Naive thymus-derived CD8-positive, alpha-beta T cell (primary cell): ENCODE measurements at places on chromosomes 3 and 15.

GRCh38 chr3:151404316-151404715, 19.8 kb upstream of the P2RY12 start:
- H3K4me1 ChIP-seq = no peaks in the 10 kb centered on the region
- DNase-seq = no peak
- H3K36me3 ChIP-seq = no peaks in the 10 kb centered on the region
- no peaks in the 10 kb centered on the region for H3K27me3 ChIP-seq
- no peak overlapping the region for H3K27ac ChIP-seq
- H3K4me3 ChIP-seq = no peak overlapping the region

DNA sequence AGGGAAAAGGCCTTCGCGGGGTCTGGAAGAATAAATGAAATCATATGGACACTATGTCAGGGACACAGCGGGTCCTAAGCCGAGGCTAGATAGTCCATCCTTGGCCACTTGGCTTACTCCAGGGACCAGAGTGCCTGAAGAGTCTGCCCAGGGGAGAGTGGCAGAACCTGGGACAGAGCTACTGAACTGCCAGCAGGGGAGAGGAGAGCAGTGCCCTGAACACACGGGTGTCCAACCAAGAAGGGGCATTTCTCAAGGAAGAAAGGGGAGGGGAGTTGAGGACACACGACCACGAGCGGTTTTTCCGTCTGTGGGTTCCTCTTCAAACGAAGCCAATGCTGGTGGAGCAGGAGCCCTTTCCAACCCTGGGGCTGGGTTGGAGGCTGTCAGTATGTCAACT, 1.0 kb downstream of the ACAN start:
- H3K27ac ChIP-seq = no peak overlapping the region
- no peak for DNase-seq
- peaks cover 75% of the 10 kb centered on the region for H3K27me3 ChIP-seq
- peaks cover 4% of the 10 kb centered on the region for H3K4me1 ChIP-seq

GRCh38 chr15:50476143-50476542, 51.9 kb downstream of the USP8 start:
- H3K4me1 ChIP-seq = peaks cover 3% of the 10 kb centered on the region
- H3K27ac ChIP-seq = no peak overlapping the region
- peaks cover 74% of the 10 kb centered on the region for H3K36me3 ChIP-seq

DNA sequence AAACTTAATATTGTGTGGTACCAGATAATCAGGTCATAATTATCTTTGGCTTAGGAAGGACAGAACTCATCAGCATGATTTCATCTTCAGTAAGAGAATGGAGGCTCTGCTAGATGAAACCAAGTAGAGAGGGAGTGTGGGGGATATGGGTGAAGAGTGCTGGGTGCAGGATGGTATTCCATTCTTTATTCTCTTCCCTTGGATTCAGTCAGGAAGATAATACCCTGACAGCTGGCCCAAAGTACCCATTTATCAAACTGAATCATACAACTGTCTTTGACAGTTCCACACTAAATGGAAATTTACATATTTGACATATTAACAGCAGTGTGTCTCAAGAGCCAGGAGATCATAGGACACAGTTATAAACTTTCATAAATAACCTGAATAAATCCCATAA, 44.7 kb downstream of the GOLIM4 start:
- no peaks in the 10 kb centered on the region for H3K4me1 ChIP-seq
- no peaks in the 10 kb centered on the region for H3K36me3 ChIP-seq
- no peak overlapping the region for H3K4me3 ChIP-seq
- H3K27ac ChIP-seq = no peak overlapping the region
- H3K27me3 ChIP-seq = peaks cover 6% of the 10 kb centered on the region

- no peaks in the 10 kb centered on the region for H3K36me3 ChIP-seq
- H3K4me1 ChIP-seq = peaks cover 19% of the 10 kb centered on the region
- H3K27ac ChIP-seq = no peak overlapping the region
- DNase-seq = no peak
These were observed 35.6 kb downstream of the SMAD3 start for GRCh38 chr15:67100801-67101581.

- no peak overlapping the region for H3K4me3 ChIP-seq
- peaks cover 25% of the 10 kb centered on the region for H3K4me1 ChIP-seq
- H3K36me3 ChIP-seq = no peaks in the 10 kb centered on the region
- no peak overlapping the region for H3K27ac ChIP-seq
- peaks cover 54% of the 10 kb centered on the region for H3K27me3 ChIP-seq
These were observed 18.3 kb downstream of the RGMA start for GRCh38 chr15:93070551-93071296.

DNA sequence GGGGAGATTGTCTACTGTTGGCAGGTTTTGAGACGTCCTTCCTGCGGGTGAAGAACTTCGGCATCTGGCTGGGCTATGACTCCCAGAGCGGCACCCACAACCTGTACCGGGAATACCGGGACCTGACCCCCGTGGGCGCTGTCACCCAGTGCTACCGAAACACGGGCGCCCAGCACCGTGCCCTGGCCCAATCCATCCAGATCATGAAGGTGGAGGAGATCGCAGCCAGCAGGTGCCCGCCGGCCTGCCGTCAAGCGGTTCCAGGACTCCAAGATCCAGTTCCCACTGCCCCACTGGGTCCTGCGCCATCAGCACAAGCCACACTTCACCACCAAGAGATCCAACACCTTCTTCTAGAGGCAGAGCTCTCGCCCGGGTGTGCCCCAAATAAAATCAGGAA, 194.9 kb upstream of the EPHA6 start:
- no peak overlapping the region for H3K4me3 ChIP-seq
- DNase-seq = no peak
- no peak overlapping the region for H3K27ac ChIP-seq
- H3K27me3 ChIP-seq = no peaks in the 10 kb centered on the region

DNA sequence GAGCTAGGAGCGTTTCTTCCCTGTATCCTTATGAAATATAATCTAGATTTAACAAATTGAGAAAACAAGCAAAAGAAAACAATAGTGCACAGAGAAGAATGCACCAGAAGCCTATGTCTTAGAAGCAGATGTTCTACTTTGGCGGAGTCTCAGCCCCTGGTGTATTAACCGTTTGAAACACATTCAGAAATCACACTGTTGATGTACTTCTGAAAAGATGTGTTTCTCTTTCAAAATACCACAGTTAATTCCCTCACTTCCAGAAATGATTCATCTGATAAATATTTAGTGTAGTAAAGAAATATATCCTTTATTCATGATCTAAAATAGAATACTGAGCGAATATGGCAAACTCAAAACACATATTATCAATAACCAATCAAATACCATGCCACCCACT, 77.7 kb downstream of the CBLB start:
- H3K27ac ChIP-seq = peak overlapping the region; percentile 31
- DNase-seq = no peak
- H3K4me3 ChIP-seq = no peak overlapping the region
- peaks cover 27% of the 10 kb centered on the region for H3K4me1 ChIP-seq
- no peaks in the 10 kb centered on the region for H3K27me3 ChIP-seq

DNA sequence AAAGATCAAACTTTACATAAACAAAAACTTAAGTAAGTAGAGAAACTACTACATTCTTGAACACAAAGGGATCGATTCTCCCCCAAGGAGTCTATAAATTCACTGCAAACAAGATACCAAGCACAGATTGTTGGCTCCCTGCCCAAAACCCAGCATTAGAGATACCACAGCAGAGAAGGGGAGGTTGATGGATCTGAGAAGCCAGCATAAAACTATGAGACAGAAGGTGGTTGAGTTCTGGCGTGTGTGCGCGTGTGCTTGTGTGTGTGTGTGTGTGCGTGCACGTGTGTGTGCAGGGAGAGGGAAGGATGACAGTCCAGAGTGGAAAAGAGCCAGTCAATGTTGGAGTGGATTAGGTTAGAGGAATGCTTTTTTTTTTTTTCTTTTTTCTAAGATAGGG, 143.2 kb upstream of the PRR20G start:
- H3K4me3 ChIP-seq = no peak overlapping the region
- H3K4me1 ChIP-seq = no peaks in the 10 kb centered on the region
- no peak for DNase-seq
- no peaks in the 10 kb centered on the region for H3K36me3 ChIP-seq
- H3K27ac ChIP-seq = no peak overlapping the region

DNA sequence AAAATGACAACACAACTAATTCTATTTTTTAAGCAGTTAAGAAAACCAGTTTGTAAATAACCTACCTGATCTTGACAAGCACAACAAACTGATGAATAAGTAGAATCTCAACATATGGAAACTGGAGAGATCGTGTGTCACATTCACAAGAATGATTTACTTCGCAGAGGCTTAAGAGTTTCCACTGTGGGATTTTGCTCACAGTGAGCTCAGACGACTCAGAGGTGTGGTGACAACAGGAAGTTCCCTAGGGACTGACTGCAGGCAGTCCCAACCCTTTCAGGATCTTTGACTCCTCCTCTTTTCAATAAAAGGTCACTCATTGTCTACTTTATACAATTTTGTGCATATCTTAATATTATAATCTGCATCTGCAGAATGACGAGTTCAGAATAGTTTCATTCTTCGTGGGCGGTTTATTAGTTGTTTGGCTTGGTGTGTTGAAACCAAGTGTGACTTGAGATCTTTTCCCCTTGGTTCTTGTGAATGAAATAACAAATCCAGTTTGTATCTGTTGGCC, at the start of gene LIPH:
Gene LIPH, minus strand, starts transcription at position 231 of the 520 bp plus-strand sequence. Its CDS starts 117 bp downstream, at position 114.
- H3K4me3 ChIP-seq = no peak within 1 kb of the TSS
- H3K4me1 ChIP-seq = no peaks in the 10 kb centered on the region
- H3K36me3 ChIP-seq = no peaks in the 10 kb centered on the region
- DNase-seq = no peak
- no peak within 1 kb of the TSS for H3K27ac ChIP-seq

GRCh38 chr3:140953028-140953960, 11.7 kb downstream of the SLC25A36 start:
- peaks cover 59% of the 10 kb centered on the region for H3K4me1 ChIP-seq
- H3K36me3 ChIP-seq = peaks cover 32% of the 10 kb centered on the region
- no peaks in the 10 kb centered on the region for H3K27me3 ChIP-seq
- no peak overlapping the region for H3K4me3 ChIP-seq
- no peak overlapping the region for H3K27ac ChIP-seq

DNA sequence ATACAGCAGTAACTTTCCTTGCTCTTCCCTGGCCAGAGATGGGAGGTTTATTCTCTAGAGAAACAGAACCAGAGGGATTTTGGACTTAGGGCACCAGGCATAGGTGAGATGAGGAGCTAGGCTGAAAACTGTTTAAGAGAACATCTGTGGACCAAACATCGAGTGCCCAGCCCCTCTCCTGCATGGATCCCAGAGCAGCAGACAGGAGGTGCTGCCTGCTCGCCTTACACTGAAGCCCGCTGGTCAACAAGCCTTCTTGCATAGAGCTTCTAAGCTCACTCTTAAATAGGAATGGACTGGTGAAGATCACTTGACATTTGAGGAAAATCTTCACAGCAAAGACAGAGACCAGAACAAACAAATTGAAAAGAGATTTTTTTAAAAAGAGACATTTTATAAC, 41.2 kb downstream of the PARP15 start:
- no peak overlapping the region for H3K4me3 ChIP-seq
- no peaks in the 10 kb centered on the region for H3K27me3 ChIP-seq
- no peak for DNase-seq
- H3K36me3 ChIP-seq = peaks cover 18% of the 10 kb centered on the region

DNA sequence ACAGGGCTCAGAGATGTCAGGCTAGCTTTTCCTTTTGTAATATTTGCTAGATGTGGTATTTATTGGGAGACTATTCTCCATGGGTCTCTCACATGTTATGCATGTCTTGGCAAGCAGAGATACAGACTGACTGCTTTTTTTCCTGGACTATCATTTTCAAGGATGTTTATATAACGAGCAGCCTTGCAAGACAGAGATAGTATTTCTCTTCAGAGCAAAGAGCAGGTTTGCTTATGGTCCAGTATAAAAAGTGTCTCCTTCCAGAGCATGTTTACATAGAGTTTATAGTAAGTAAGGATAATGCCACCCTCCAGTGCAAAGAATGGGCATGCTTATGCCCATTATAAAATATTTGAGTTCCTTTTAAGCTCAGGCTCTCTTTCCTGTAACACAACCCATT, 24.6 kb downstream of the GTF2E1 start:
- H3K36me3 ChIP-seq = peaks cover 24% of the 10 kb centered on the region
- no peaks in the 10 kb centered on the region for H3K27me3 ChIP-seq
- peaks cover 76% of the 10 kb centered on the region for H3K4me1 ChIP-seq
- DNase-seq = no peak
- no peak overlapping the region for H3K4me3 ChIP-seq

GRCh38 chr3:193873426-193874201, 262.3 kb upstream of the HES1 start:
- H3K4me1 ChIP-seq = peaks cover 12% of the 10 kb centered on the region
- DNase-seq = no peak
- H3K27ac ChIP-seq = no peak overlapping the region
- no peak overlapping the region for H3K4me3 ChIP-seq

DNA sequence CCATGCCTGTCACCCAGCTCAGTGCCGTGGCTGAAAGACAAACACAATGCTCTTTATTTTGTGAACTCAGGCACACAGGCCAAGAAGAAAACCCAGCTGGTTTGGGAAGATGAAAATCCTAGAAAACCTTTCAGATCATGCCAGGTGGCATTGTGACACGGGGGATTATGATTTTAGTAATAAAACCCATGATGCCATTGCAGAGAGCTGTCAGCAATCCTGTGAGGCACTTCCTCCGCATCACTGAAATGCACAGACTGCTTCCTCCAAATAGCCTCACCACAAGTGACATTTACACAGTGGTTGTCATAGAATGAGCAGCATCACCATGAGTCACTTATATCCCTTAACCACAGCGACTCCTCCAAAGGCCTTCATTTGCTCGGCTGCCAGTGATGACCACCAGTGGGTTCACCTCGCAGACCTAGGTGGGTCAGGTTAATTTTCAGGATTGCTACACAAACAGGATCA, 22.7 kb downstream of the ABHD6 start:
- no peak overlapping the region for H3K4me3 ChIP-seq
- no peaks in the 10 kb centered on the region for H3K4me1 ChIP-seq
- no peaks in the 10 kb centered on the region for H3K27me3 ChIP-seq
- no peak for DNase-seq
- no peak overlapping the region for H3K27ac ChIP-seq

- H3K4me3 ChIP-seq = no peak overlapping the region
- no peaks in the 10 kb centered on the region for H3K36me3 ChIP-seq
- DNase-seq = no peak
- no peaks in the 10 kb centered on the region for H3K27me3 ChIP-seq
These were observed 317.4 kb downstream of the DIPK2A start for GRCh38 chr3:144289057-144289456.

DNA sequence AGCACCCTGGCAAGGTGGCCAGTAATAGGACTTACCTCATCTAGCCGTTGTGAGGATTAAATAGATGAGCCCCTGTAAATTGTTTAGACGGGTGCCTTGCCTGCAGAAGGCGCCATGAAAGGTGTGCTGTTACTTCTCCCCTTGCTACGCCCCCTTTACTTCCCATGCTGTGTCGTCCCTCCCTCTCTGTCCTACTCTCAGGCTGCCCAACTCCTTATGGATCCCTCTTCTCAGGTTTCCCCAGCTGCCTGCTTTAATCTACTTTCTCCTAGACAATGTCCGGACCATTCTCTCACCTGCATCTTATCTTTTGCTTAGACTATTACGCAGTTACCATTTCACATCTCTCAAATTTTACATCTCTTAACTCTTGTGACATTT, 1.7 kb upstream of the FBXW12 start:
- H3K27ac ChIP-seq = no peak overlapping the region
- no peaks in the 10 kb centered on the region for H3K36me3 ChIP-seq
- H3K4me3 ChIP-seq = no peak overlapping the region
- H3K4me1 ChIP-seq = no peaks in the 10 kb centered on the region
- no peak for DNase-seq

- no peak overlapping the region for H3K4me3 ChIP-seq
- H3K27me3 ChIP-seq = peaks cover 3% of the 10 kb centered on the region
- H3K36me3 ChIP-seq = peaks cover 5% of the 10 kb centered on the region
- peaks cover 6% of the 10 kb centered on the region for H3K4me1 ChIP-seq
- DNase-seq = no peak
- H3K27ac ChIP-seq = no peak overlapping the region
These were observed 22.2 kb downstream of the CCRL2 start for GRCh38 chr3:46429250-46429649.

- no peak for DNase-seq
- no peak overlapping the region for H3K27ac ChIP-seq
- no peaks in the 10 kb centered on the region for H3K4me1 ChIP-seq
- peaks cover 2% of the 10 kb centered on the region for H3K27me3 ChIP-seq
- peaks cover 4% of the 10 kb centered on the region for H3K36me3 ChIP-seq
- H3K4me3 ChIP-seq = no peak overlapping the region
These were observed 74.7 kb upstream of the SYN2 start for GRCh38 chr3:11929531-11929930.
